ENCODE measurements at places on chromosomes 3 and 15.

GRCh38 chr3:47120138-47120537 is 43.8 kb downstream of the SETD2 start:
- DNase-seq: no peak

DNA sequence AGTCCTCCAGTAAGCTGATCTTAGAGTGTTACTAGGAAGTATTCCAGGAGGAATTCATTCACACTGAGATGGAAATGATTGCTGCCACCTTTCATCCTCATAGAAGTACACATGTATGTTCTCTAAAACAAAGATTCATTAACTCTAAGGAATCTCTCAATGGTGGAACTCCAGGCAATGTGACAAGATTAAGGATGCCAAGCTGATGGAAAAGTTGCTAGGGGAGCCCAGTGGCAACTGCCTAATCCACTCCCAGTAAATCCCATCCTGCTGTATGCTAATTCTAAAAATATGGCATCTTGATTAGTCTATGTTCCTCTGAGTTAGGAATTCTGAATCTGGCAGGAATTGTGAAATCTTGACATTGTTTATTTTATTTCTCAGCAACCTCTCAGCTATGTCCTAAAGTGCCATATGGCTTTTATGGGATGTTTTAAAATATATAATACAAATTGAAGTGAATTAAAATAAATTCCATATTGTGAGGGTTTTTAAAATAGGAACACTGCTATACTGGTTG is 210.0 kb upstream of the TRIM42 start:
- no peak for DNase-seq

GRCh38 chr3:124034844-124035152 is 42.9 kb upstream of the ROPN1 start:
- no peak for DNase-seq

DNA sequence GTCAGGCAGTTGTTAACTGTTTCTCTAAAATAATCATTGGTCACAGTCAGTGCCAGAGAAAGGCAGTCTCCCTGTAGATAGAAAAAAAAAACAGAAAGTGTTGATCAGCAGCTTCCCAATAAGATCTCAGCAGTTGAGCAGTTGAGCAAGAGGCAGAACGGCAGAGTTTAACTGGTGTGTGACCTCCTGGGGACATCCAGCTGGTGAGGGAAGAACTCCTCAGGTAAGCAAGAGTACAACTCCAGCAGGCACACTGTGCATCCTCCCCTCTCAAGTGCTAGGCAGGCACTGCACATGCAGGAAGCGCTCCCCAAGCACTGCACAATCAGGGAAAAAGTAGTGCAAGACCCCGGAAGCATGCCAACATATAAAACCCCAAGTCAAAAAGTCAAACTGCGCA is 1287.2 kb downstream of the NSUN3 start:
- no peak for DNase-seq

DNA sequence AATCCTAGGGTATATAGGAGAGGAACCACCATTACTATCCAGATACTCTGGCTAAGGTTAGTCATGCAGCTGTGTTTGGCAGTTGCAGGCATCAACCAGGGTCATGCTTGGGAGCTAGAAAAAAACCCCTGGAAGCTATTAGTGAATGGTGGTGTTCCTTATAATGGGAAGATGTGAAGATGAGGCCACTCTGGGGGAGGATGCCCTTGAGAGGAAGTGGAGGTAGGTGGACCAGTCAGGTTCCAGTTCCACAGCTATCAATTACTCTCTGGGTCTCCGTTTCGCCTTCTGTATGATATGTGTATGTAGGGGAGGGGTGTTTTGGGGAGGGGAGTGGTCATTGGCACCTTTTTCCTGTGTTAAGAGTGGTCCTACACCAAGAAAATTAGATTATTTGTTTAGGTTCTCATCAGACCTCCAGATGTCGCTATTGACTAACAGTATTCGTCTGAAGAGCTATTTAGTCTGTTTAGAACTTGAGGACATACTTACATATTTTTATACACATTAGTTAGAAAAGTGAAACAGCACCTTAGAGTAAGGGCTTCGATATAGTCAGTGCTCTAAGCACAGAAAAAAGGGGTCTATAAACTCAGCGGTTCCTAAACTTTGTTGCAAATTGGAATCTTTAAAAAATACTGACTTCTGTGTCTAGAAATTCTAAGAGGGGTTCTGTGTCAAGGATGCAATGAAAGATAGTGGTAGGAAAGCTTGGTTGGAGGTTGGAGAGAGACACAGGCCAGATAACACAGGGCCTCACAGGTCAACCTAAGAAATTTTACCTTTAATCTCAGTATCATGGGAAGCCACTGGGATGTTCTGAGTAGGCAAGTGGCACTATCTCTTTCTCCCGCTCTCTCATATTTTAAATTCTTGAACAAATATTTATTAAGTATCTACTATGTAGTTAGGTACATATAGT is 9.1 kb upstream of the HPS3 start:
- DNase-seq: peak; percentile 18
